LNCaP clone FGC (cell line): ENCODE measurements at places on chromosomes 12 and 14.

- no peak for DNase-seq
These were observed 1498.5 kb upstream of the TMEM132C start for GRCh38 chr12:126768517-126768916.

- no peak for DNase-seq
These were observed 874 bp upstream of the RNU6-8 start for GRCh38 chr14:32203928-32204357.

DNA sequence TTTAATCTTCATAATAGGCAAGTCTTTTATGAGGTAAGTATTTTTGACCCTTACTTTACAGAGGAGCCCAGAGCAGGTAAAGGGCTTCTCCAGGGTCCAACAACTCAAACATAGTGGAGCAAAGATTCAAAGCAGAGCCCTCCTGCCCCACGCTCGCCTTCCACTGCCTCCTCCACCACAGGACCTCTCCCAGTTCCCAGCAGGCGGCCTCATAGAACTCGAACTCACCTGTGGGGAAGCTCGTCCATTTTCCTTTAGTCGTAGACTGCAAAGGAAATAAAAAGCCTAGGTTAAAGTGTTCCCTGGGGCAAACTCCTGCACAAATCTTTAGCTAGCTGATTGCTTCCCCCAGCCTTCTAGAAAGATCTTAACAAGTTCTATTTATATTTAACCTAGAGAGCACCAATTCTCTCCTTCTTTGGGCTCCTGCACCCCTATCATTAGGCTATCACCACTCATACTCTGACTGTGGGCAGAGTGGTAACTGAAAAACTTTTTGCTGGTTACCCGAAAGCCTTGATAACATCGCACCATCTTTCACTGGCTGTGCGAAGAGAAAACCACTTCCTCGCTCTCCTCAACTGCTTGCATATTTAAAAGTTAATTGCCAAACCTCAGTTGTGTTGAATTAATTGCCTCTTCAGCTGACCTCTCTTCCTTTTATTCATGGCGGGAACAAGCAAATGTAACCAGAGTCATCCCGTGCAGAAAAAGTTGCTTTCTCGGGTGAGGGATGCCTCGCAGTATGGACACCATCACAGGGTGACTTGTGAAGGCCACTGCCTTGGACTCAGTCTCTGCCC lies 299.6 kb downstream of the DPF3 start:
- no peak for DNase-seq

- no peak for DNase-seq
These were observed at the start of gene SH2B3 for GRCh38 chr12:111405859-111406473. SH2B3 (plus strand) TSS chr12:111405923; CDS start chr12:111418146, 12,223 bp downstream.

DNA sequence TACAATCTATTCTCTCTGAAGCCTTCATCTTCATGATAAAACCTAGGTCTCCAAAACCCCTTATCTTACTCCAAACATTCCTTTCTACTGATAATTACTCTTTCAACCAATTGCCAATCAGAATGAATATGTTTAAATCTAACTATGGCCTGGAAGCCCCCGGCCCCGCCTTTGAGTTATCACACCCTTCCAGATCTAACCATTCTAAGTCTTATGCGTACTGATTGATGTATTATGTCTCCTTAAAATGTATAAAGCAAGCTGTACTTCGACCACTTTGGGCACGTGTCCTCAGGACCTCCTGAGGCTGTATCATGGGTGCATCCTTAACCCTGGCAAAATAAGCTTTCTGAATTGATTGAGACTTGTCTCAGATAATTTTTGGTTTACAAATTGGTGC lies 14.4 kb downstream of the PABPN1 start:
- DNase-seq = no peak

DNA sequence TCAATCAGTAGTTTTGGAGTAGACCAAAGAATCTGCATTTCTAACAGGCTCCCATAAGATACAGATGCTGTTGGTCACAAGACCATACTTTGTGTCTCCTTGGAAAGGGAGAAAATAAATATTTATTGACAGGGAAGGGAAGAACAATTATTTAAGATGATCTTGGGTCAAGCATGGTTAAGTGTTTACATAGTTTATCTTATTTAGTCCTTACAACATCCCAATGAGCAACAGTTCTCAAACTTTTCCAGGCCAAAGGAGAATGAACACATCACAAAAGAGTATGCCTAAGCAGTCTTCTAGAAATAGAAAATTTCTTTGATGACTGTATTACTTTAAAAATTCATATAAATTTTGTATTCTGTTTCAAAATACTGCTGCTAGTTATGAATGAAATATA lies 8.8 kb downstream of the LPCAT3 start:
- DNase-seq = no peak

DNA sequence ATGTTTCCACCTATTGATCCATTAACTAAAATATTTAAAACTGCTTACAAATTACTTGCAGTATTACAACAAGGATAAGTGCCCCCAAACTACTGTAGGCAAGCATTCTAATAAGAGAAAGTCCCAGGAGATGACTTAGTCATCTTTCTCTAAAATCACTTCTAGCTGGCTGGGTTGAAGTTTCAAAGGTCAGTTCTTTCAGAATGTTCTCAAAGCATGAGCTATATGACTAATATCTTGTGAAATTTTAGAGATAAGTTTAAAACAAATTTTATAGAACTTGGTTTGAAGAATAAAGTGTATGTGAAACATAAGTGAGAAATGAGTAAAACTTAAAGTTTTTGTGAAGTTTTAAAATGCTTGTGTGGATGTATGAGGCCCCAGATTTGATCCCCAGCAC lies 24.3 kb upstream of the OR6J1 start:
- DNase-seq = no peak

- DNase-seq = no peak
These were observed 57.2 kb upstream of the ATP2A2 start for GRCh38 chr12:110223777-110224378.

GRCh38 chr14:80930836-80931389 lies 10.6 kb downstream of the CEP128 start:
- DNase-seq = no peak

DNA sequence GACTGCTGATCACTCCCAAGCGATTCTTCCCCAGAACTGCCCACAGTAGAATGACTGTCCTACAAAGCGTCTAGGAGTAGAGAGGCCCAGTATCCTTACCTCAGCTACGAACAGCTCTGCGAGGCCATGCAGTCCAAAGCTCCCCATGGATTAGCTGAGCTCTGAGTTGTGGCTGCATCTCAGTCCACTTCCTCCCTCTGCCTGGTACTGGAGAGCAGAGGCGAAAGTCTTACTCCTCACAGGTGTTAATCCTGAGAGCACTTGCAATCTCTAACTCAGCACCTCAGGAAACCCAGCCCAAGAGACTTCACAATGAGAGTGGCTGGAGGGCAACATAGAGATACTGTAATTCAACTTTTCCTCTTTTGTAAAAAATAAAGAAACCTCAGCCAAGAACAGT lies 493.1 kb downstream of the BCAT1 start:
- DNase-seq = no peak

DNA sequence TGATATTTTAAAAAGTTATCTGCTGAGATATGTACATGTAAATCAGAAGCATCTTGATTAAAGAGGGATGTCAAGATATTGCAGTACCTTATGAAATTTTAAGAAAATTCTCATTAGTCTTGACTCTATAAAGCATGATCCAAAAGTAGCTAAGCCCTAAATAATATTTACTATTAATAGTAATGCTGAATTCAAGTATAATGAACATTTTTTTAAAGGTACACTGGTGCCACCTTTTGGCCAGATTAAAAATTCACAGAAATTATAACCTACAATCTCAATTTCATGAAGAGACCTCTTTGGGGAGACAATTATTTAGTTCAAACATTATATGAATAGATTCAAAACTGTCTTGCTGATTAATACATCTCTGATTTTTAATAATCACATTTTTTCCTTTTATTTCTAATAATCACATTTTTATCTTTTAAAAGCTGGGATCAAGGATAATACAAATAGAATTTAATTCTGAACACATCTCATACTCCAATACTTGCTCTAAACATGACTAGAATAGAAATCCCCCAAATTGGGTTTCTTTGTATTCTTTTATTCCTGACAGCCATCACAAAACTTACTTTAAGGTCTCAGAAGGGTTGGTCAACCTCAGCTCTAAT lies 13.4 kb downstream of the AKAP5 start:
- no peak for DNase-seq

- no peak for DNase-seq
These were observed 100.2 kb downstream of the SYNE2 start for GRCh38 chr14:63952933-63953437.

- no peak for DNase-seq
These were observed 91.4 kb downstream of the DRAM1 start for GRCh38 chr12:101968770-101969169.

- no peak for DNase-seq
These were observed 102.0 kb downstream of the PIK3C2G start for GRCh38 chr12:18363321-18363720.

DNA sequence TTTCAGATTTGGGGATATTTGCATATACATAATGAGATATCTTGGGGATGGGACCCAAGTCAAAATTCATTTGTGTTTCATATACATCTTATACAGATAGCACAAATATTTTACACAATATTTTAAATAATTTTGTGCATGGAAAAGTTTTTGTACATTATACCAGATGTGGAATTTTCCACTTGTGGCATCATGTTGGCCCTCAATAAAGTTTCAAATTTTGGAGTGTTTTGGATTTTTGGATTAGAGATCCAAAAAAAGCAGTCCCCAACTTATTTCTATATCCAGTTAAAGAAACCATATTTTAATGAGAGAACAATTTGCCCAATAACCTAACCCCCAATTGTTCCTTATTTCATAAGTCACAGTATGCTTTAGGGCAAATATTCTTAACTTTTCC lies 4.5 kb downstream of the GNPNAT1 start:
- DNase-seq = no peak

DNA sequence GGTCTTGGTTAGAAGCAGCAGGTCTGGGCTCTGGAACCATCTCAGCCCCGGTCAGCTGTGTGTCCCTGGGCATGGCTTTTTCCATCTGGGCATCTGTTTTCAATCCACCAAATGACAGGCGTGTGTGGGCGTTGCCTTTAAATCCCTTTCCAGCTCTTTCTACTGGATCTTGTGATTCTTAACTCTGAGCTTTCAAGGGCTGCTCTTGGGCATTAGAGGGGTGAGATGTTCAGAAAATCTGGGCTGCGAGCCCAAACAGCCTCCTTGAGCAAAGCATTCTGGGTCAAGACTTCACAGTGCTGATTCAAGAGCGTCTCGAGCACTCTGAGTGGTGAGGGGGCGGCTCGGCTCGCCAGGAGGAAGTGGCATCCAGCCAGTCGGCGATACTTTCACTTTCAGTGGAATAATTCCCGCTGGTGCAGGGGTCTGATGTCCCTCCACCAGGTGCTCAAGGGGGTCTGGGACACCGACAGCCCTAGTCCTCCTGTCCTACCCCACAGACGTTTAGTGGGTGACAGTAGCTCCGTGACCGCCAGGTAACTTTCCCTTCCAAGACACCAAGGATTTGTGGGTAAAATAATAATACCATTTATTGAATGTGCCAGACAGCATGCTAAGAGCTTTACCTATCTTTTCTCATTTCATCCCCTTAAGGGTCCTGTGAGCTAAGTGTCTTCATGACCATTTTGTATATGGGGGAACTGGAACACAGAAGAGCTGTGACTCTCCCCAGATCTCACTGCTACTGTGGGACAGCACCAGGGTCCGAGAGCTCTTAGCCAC lies 114.0 kb downstream of the PLXNC1 start:
- no peak for DNase-seq
